T follicular helper cell (primary cell): ENCODE measurements at places on chromosomes 6 and 20.

GRCh38 chr6:110537208-110538123 is 61.1 kb upstream of the SLC22A16 start:
- DNase-seq: no peak

DNA sequence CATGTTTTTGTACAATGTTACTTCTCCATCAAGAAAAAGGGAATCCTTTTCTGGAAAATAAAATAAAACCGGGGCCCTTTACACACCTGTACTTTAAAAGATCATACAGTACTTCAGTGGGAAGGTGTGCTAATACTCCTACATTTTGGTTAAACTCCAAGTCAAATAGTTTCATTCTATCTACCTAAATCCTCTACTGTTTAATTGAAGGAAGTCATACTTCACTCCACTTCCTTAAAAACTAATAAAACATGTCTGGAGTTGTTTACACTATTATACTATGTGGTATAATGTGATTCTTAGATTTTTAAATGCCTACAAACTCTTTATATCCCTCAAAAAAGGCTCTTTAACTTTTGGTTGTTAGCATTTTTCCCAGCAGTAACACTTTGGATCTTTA is 18.6 kb upstream of the HBS1L start:
- DNase-seq: no peak

GRCh38 chr6:166747644-166748595 is 120.9 kb upstream of the RPS6KA2 start:
- no peak for DNase-seq

- DNase-seq: no peak
Measured at GRCh38 chr6:170522565-170523183, 30.4 kb downstream of the PSMB1 start.

GRCh38 chr6:106098383-106099234 is 12.5 kb downstream of the PRDM1 start:
- DNase-seq: peak; percentile 50

GRCh38 chr6:129679758-129680157 is 30.2 kb downstream of the ARHGAP18 start:
- DNase-seq: no peak

GRCh38 chr20:31440012-31440659 is at the start of gene DEFB123:
TSS of gene DEFB123 (plus strand) at chr20:31440632. CDS start at chr20:31440699, 67 bp downstream.
- DNase-seq: no peak

GRCh38 chr6:167219967-167220512 is 62.3 kb upstream of the GPR31 start:
- DNase-seq: no peak

GRCh38 chr6:31663961-31664789 is 622 bp downstream of the GPANK1 start:
- DNase-seq: no peak

GRCh38 chr6:113953346-113953745 is 17.6 kb downstream of the HDAC2 start:
- DNase-seq: no peak

DNA sequence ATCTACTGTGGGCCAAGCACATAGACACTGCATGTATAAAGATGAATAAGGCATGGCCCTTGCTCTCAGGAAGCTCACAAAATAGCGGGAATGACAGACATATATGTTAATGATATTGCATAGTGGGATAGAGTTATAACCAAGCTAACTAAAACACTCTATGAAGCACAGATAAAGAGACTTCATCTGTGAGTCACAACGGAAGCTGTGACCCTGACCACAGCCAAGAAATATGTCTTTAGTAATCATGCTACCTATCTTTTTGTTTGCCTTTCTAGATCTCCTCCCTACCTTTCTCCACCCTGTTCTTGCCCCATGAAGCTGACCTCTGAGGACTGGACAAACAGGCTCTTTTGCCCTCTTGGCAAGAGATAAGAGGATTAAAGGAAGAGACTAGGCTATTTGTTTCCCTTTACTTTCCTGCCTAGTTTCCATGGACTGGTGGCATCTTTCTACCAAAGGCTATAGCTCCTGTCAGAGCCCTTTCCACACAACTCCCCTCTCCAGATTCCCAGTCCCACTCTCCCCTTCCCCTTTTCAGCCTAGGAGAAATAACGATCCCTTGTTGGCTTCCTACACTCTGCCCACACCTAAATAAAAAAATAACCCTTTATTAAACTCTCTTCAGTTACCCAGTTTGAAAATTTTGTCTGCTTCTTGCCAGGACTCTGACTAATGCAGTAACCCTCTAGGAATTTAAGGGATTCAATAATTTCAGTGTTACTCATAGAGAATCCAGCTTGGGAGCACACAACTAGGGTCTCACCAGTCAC is 504.9 kb upstream of the MARCKS start:
- DNase-seq: no peak

- no peak for DNase-seq
Measured at GRCh38 chr6:167828325-167828956, 1.7 kb downstream of the AFDN start.

DNA sequence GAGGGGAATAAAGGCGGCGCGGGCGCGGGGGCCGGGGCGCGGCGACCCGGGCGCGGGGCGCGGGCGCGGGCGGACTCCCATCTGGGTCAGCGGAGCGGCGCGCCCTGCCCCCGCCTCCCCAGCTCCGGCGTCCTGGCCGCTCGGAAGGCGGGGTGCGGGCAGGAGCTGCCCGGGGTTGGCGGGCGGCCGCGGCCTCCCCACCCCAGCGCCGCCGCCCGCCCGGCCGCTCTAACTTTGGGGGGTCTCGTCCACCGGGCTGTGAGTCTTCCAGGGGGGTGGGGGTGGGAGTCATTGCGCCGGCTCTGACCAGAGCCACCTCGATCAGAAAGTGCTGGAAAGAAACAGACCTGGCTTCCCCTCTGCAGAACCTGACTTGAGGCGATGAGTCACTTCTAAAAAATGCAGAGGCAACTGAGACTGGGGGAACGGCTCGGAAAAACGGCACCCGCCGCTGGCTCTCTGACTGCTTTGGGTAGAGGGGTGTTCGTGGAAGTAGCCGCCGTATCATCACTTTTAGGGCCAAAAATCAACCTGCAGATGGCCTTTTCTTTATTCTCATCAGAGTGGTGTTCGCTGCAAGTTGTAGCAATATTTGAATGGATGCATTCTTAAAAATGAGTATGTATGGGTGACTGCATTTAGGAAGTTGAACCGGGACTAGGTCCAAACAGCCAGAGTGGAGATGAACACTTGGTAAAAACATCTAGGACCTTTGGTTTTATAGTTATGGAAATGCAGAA is 667 bp downstream of the CAP2 start:
- DNase-seq: no peak

GRCh38 chr6:25263657-25264056 is 15.5 kb upstream of the CARMIL1 start:
- no peak for DNase-seq

- DNase-seq: no peak
Measured at GRCh38 chr6:143482593-143482992, 28.9 kb downstream of the FUCA2 start.

DNA sequence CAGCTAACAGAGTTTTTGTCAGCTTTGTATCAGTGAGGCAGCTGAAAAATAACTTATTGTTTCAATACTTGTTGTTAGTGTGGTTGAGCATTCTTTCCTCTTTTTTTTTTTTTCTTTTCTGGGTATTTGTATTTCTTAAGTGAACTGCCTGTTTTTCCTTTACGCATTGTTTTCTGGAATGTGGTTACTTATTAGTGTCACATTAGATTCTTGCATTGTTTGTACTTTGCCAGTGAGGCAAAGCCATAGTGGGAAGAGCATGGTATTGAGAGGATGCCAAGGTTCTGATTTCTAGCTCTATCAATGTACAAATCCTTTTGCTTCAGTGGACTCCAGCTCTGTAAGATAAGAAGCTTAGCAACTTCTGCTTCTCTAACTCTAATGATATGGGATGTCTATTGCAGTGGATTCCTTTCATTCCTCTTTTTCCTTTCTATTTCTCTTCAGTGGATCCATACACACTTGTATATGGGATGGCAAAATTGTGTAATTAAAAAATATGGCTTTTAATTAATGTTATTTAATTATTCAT is 3.9 kb downstream of the CDKAL1 start:
- no peak for DNase-seq

DNA sequence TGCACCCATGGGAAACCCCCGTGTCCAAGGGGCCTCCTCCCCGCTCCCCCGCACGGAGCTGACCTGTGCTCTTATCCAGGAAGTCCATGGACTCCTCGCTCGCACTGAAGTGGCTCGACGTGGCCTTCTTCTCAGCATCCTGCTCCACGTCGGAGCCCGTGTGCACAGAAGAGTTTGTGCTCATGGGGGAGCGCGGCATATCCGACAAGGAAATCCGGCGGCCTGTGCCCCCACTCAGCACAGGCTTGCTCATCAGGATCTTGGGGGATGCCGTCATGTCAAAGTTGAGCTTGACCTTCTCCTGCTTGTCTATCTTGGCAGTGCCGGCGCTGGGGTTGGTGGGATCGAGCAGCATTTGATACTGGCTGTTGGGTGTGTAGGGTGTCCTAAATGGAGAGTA is 80.2 kb downstream of the ZMYND8 start:
- no peak for DNase-seq

- DNase-seq: no peak
Measured at GRCh38 chr6:101740631-101741030, 347.1 kb downstream of the GRIK2 start.

DNA sequence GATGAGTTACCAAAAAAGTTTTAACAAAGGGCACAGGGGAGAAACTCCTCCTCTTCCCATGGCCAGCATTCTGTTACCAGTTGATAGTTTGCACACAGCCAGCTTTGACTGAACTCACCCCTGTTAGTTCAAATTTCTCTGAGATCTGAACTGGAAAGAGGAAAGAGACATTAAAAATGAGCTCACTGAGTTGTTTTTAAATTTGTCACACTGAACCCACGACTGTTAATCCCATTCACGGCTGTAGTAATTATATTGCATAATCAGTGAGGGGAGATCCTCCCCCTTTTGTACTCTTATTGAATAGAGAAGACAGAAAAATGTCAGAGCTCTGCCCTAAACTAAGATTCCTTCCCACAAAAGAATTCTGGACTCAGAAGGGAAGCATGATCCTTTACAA is 17.5 kb upstream of the DSP start:
- no peak for DNase-seq

GRCh38 chr20:53016071-53016470 is 43.9 kb downstream of the TSHZ2 start:
- DNase-seq: no peak

DNA sequence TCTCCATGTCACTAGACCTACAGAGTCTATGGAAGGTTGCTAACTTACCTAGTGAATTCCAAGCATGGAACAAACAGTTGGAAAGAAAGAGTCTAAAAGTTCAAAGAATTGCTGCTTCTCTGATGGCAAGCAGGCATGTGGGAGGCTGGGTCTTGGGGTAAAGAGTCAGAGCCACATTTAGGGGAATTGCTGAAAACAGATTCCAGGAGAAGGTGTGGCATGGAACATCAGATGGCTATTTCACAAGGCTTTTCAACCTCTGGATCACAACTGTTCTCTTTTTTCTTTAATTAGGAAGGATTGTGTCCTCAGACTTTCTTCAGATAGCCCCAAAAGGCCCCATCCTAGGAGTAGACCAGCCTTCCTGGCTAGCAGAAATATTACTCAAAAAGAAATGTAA is 601.5 kb downstream of the MAFB start:
- no peak for DNase-seq

GRCh38 chr6:22466665-22467245 is 102.6 kb upstream of the HDGFL1 start:
- no peak for DNase-seq

- DNase-seq: no peak
Measured at GRCh38 chr6:22784601-22785410, 215.4 kb downstream of the HDGFL1 start.

- no peak for DNase-seq
Measured at GRCh38 chr6:37889051-37889450, 69.5 kb downstream of the ZFAND3 start.

GRCh38 chr20:23131766-23132165 is 45.6 kb upstream of the CD93 start:
- DNase-seq: no peak
